ENCODE measurements at places on chromosomes 5 and 9.
A peak's percentile ranks its signal among the peaks of the same experiment; 100 is the strongest.

GRCh38 chr5:56671571-56671970 is 143.8 kb upstream of the MAP3K1 start:
- no peak for DNase-seq

- peak; percentile 11 for DNase-seq
Observed at GRCh38 chr5:159452480-159453167, 122.3 kb upstream of the IL12B start.

- DNase-seq, result no peak
Observed at GRCh38 chr5:125655156-125655555, 768.1 kb upstream of the GRAMD2B start.

GRCh38 chr5:38921174-38921573 is 75.4 kb downstream of the OSMR start:
- no peak for DNase-seq

DNA sequence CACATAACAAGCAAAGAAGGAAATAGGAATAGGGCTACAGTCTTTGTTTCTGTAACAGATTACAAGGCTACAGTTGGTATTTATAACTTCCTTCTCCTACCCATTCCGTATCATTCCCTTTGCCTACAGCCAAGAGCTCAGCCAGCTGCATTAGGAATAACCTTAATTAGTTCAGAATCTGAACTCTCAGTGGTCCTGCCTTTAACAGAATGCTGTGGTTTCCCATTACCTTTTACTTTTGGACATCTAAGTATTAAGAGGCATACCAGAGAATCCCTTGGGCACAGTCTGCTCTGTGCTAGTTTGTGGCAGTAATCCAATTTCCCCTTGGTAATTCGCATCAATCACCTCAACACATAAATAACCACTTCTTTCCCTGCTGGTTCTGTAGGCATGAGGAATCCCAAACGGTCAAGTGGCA is 44.2 kb downstream of the PKD2L2 start:
- DNase-seq, result no peak

DNA sequence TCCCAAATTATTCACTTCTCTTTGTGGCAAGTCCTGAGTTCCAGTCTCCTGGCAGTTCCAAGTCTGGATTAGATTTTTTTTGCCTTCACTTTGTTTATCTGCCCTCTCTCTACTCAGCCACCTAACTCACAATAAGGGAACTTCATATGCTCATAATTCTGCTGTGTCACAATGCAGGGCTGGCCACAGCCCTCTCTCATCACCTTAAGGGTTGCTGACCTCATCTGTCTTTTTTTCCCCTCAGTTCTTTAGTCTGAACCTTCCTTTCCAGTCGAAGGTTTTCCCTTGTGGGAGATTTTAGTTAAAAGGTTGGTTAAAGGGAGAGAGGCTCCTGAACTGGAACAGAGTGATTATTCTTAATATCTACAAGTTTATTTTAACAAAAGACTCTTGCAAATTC is 4.1 kb downstream of the BAG1 start:
- no peak for DNase-seq

DNA sequence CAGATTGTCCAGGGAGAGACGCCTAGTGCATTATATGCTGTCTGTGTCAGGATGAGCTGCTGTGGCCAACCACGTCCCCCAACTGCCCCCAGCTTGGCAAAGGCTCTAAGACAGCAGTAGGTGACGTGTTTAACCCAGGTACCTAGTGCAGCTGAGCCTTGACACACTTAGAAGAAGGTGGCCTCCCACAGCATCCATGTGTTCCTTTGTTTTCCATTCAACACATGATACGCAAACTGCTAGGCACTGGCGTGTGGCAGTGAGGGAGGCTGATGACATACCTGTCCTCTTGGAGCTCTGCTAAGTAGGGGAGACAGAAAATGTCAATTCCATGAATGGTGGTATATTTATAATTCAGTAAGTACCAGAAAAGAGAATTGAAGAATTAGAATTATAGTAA is 291.7 kb downstream of the NR3C1 start:
- no peak for DNase-seq

GRCh38 chr5:17665836-17666235 is 31.6 kb downstream of the TAF11L14 start:
- no peak for DNase-seq

DNA sequence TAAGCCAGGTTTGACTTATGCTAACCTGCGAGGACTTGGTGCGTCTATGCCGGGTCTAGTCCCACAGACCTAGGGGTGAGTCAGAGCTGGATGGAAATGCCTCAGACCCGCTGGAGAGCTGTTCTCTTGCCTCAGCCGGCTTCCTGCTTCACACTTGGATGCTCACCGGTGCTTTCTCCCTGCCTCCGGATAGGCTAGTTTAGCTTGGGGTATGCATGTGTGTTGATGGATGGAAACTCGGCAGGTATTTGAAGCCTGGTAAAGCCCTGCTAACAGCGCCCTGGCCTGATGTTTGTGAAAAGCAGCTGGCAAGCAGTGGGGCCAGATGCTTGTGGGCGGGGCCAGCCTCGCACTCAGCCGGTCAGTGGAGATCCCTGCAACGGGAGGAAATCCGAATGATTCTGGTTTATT is 29.3 kb downstream of the PRRC2B start:
- peak; percentile 44 for DNase-seq

DNA sequence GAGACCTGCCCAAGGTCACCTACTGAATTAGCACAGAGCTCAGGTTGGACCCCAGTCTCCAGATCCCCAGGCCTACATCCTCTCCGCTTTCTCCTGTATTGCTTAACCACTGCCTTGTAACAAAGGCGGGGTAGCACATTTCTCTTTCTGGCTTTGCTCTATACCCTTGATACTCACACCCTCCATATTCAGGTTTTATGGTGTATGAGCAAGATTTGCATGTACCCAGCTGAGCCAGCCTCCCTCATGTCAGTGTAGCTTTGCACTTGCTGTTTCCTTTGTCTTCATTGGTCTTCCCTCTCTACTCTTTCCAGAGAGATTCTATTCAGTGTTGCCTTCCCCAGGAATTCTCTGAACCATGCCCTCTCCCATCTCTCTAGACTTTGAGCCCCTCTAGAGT is 19.6 kb upstream of the ZCCHC7 start:
- peak; percentile 77 for DNase-seq

DNA sequence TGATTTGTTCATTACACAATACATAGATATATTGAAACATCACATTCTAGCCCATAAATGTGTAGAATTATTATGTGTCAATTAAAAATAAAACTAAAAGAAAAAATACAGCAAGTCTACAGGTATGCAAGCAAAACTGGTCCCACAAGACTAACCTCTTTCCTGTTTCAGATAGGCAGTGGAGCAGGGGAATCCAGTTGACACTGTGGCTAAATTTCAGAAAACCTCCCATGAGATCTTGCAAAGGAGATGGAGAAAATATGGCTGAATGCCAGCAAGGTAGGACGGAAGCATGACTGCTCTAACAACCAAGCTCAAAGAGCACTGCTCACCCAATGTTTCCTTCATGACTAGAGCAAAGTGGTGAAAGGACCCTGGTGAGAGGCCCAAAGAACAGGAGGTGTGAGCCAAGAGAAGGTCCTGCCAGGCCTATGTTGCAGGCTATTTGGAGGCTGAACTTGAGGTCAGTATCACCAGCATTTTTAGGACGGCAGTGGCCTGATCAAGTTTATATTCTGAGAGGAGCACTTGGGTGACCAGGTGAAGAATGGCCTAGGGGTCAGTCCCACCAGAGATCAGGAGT is 1.1 kb upstream of the SH3TC2 start:
- DNase-seq, result no peak

DNA sequence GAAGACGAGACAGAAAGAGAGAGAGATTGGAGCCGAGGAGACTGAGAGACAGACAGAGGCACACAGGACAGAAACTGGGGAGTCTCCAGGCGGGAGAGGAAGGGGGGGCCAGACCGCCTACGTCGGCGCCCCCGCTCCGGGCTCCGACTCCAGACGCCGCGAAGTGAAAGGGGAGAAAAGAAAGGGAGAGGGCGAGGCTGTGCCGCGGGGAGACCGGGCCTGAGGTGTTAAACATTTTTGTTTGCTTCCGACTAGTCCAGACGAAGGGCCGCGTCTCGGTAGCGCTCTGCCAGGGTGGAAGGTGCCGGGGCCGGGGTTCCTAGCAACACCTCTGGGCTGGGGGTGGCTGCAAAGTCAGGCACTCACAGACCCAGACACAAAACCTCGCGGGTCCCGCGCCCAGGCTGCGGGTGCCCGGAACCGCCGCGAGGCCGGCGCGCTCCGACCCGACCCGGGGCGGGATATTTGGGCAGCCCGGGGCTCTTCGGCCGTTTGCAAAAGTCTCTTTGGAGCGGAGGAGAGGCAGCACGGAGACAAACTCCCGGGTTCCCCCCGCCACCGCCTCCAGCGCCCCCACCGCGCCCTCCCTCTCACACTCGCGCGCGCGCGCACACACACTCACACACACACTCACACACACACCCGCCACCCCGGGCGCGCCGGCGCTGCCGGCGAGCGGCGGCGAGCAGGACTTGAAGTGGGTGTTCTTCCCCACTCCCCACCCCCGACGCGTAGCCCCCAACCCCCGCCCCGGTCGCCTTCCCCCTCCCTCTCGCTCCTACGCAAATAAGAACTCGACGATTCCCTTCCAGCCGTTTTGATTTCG is 626 bp upstream of the FST start:
- no peak for DNase-seq

DNA sequence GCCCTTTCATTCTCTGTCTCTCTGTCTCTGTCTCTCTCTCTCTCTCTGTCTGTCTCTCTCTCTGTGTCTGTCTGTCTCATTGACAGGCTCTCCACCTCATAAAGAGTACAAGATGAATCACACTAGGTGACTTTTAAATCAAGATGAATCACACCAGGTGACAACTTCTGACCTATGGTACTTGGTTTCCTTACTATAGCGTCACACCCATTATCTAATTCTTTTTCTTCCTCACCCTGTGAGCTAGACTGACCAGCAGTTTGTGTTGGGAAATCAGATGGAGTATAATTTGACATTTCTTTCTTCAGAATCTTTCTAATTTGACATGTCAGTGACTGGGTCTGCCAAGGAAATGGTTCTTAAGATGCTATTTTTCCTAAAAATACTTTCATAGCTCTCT is 232.9 kb downstream of the ARRDC3 start:
- no peak for DNase-seq

DNA sequence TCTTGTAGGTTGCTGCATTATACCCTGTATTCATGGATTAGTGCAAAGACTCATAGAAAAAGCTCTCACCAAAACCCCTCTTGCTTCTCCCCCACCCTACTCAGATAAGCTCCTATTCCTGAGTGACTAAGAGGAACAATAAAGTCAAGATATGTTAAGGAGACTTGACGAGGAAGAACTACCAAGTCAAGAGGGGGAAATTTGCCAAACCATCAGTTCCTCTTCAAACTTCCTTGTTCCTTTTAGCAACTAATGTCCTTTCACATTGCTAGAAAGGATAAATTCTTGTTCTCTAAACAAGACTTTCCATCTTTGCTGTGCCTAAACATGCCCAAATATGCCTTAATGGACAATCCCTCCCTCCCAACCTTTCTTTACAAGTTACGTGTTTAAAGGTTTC is 27.0 kb downstream of the CNOT8 start:
- DNase-seq, result no peak

DNA sequence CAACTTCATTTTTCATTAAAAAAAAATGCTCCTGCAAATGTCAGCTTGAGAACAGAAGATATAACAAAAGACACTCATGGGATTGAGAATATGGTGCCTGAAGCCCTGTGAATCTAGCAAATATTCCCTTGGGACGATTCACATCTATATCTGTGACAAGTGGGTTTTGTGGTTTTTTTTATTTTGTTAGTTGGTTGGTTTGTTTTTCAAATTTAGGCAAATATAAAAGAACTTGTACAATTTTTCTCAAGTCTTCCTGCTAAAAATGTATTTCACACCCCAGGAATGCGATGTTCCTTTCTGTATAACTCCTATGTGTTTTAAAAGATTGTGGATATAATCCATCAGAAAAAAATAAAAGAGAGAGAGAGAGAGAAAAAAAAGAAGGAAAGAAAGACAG is 1061.8 kb upstream of the ARRDC3 start:
- DNase-seq, result peak; percentile 43

GRCh38 chr5:119212676-119213075 is 141.8 kb downstream of the DMXL1 start:
- no peak for DNase-seq

DNA sequence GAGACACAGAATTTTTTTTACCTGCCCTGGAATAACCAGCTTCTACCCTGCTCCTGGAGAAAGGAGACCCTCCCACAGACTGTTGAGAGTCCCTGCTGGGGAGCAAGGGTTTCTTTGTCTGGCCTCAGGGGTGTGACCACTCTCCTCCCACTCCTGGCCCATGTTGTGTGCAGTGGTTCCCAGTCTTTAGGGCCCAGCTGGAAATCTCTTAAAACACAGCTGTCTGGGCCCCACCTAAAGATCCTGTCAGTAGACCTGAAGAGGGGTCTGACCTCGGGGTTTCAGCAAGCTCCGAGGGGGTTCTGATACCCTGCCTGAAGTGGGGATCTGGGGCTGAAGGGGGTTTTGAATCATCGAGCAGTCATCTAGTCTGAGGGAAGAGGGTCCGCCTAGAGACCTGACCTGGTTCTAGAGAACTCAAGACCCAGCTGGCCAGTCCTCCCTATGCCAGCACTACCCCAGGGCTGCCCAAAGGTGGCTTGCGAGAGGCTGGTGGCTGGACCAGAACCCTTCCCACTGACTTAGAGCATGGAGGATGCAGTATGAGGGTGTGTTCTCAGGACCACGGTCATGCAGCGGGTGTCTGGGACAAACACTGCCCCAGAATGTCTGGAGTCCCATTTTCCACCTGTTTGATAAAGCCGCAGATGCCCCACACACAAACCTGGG is 8.1 kb upstream of the UNC5A start:
- no peak for DNase-seq

GRCh38 chr5:1325870-1326531 is 18.9 kb downstream of the CLPTM1L start:
- no peak for DNase-seq

DNA sequence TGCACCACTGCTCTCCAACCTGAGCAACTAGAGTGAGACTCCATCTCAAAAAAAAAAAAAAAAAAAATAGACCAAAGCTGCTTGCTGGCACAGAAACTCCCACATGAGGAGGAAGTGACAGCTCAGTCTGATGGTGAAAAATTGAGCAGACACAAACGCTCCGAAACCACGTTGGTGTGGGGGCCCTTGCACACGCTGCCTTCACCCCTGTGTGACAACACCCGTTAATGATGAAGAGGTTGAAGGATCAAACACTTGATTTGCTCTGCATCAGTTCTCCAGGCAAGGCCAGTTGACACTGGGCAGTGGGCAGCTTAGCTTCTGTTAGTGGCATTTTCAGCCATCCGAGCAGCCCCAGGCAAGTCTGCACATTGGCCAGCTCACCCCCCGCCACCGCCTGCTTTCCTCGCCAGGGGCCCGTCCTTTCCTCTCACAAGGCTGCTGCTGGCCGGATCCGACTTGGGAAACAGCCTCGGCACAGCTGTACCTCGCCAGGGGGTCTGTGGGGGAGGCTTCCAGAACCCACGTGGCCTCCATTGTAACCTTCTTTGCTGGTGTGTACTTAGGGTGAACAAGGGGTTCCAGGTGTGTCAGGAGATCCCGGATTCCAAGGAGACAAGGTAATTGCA is 79.8 kb downstream of the COL27A1 start:
- DNase-seq, result no peak
